Fibroblast of the aortic adventitia (primary cell): ENCODE measurements at places on chromosomes 7 and 10.

DNA sequence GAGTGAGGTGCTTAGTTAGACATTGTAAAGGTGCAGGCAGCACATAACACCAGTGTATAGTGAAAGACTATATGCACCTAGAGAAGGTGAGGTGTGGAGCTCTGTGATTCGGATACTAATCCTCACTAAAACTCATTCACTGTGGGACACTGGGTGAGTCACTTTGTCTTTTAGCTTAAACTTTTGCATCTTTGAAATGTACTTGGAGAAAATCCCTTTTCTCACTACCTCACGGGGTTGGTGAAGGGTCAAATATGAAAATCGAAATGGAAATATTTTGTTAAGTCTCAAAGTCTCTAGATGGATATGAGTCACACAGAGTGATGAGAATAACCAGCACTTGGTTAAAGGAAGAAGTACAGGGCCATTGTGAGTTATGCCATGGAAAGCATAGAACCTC, 38.0 kb downstream of the MDFIC start:
- DNase-seq: peak; percentile 8

- DNase-seq: no peak
Observed at GRCh38 chr10:33772370-33773252, 438.1 kb upstream of the NRP1 start.

DNA sequence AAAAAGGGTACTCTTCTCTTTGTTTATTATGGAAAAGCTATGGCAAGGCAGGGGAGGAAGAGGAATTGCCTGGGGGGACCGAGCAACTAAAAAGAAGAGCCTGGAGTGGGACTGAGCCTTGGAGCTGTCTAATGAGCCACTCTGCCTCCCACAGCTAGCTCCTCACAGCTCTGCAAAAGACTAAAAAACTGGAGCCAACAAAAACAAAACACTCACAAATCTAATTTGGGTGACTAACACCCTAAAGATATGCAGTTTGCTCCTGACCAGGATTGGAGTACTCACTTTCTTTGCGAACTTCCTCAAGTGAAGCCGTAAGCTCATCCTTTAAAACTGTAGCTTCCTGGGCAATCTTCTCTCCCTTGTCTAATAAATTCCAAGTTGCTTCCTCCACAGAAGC, 89.4 kb downstream of the CTNNA3 start:
- DNase-seq: peak; percentile 56

- no peak for DNase-seq
Observed at GRCh38 chr10:28429045-28429444, 103.9 kb upstream of the WAC start.

- DNase-seq: no peak
Observed at GRCh38 chr10:30058570-30059132, 735 bp downstream of the JCAD start.

GRCh38 chr7:561631-562373, 42.2 kb upstream of the PDGFA start:
- DNase-seq: no peak

DNA sequence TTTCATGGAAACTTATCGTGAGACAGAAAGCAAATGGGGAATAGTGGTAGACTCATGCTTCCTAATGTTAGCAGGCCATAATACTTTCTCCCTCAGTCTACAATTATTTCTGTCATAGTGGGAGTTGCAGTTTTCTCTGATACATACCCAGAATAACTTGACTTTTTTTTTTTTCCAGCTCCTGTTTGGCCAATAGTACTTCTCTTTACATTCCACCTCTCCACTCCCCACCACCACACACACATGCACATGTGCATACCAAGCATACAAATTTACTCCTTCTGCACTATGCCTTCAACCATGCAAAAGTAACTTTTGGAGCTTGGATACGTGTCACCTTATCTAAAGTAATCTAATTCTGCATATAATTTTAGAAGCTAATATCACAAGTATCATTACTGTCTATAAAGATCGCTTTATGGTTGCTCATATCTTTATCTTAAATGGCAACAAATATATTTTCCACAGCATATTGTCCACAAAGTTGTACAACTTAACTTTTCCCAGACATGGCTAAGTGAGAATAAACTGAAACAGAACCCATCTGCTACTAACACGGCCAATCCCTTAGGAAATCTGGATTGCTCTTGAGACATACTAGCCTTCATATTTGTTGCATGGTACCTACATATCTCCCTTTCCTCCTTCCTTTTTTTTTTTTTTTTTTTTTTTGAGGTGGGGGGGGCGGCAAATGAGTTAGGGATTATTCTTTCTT, 49.0 kb downstream of the TES start:
- peak; percentile 21 for DNase-seq

DNA sequence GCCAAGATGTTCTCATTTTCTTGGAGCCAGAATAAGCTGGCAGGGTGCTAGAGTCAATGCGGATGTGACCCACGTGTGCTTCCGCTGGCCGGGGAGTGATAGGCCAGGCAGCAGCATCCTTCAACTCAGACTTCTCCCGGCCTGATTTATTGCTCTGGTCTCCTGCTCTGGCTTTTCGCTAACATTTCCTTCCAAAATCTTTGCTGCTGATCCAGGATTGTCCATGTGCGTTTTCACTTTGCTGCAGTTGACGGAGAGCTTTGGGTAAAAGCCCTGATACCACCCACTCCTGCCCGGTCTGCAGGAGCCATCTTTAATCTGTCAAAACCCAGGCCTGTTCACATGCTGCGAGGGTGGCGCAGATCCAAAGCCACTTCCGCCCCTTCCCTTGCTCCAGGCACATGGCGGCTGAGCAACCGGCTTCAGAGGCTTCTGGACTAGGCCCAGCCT, 106.8 kb downstream of the CYP26A1 start:
- DNase-seq: peak; percentile 73

DNA sequence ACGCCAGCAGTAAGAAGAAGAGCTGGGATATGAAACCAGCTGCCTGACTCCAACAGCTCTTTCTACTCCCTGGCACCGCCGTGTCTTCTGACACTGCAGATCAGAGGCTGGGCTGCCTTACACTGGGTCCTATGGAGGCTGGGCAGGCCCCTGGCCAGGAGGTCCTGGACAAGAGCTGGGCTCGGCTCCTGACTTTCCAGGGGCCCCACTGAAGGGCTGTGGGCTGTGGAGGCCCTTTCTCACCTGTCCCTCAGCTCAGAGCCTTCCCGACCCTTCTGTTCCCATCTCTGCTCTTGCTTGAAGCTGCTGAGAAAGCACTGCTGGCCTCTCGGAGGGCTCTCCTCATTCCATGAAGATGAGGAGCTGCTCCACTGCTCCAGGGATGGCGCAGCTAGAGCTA, 85.9 kb upstream of the UNC5B start:
- no peak for DNase-seq

- no peak for DNase-seq
Observed at GRCh38 chr10:97666992-97667391, 20.0 kb downstream of the AVPI1 start.

DNA sequence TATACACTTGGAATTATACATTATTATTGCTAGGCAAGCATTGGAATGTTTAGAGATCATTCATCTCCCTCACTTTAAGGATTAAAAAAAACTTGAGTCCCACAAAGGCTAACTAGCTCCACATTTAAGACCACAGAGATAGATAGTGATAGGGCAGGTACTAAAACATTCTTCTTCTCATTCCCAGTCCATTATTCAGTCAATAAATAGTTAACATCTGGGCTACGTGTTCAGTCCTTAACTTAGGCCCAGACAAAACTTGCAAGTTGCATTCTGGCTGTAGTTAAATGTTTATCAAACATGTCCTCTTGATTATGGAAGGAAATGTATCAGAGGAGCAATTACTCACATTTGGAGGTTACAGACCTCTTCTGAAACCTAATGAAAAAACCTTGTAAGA, 2.4 kb downstream of the GNG11 start:
- peak; percentile 37 for DNase-seq

GRCh38 chr10:131200856-131201470, 110.6 kb downstream of the TCERG1L start:
- no peak for DNase-seq

DNA sequence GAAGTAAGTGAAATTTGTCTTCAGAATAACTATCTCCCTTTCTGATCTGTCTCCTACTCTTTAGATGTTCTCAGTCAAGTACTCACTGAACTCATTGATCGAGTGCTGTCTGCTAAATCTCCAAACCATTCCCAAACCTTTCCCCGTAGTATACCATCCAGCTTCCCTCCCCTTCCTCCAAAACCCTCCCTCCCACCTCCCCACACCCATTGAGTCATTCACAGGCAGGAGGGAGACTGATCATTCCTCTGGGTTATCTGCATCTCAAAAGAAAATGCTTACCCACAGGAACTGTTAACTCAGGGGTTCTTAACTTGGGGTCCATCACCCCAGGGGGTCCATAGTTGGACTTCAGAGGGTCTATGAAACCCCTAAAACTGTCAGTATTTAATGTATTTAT, 37.4 kb downstream of the GOT1 start:
- peak; percentile 17 for DNase-seq

GRCh38 chr7:12207046-12207445, 4.0 kb upstream of the TMEM106B start:
- DNase-seq: peak; percentile 8

GRCh38 chr7:139683137-139683921, 94.5 kb downstream of the HIPK2 start:
- DNase-seq: peak; percentile 44

DNA sequence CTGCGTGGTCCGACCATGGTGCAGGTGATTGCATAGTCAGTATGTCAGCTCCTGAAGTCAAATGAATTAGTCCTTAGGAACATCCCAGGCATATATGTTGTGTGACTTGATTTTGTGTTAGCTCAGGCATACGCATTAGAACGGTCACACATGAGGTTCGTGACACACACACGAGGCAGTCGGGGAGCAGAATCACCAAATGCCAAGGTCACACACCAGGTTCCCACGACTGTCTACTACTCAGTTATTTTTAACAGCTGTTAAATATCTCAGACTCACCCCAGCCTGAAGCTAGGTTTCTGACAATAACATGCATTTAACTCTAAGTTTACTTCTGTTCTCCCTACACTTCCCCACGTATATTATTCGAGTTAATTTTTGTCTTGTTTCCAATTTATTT, 54.8 kb downstream of the DYNC2I1 start:
- no peak for DNase-seq

- DNase-seq: peak; percentile 30
Observed at GRCh38 chr10:129192344-129193128, 274.5 kb upstream of the MGMT start.

GRCh38 chr7:96308950-96309263, 13.0 kb downstream of the SLC25A13 start:
- DNase-seq: no peak

DNA sequence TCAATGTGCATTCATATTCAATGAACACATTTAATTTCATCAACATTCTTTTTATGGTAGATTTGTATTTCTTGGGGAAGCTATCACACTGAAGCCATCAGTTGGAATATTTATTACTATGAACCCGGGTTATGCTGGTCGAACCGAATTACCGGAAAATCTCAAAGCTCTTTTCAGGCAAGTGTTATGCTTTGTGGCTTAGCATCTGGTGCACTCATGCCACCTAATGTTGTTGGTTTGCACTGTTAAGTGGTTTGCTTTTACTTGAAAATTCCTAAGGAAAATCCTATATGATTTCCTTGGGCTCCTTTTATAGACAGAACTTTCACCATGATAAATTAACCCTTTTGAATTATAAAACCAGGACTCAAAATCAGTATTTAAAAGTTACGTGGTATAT, 147.9 kb downstream of the DNAH11 start:
- DNase-seq: peak; percentile 15

GRCh38 chr7:112152186-112152585, 54.0 kb downstream of the DOCK4 start:
- DNase-seq: no peak

GRCh38 chr7:40723829-40724228, 589.0 kb downstream of the SUGCT start:
- no peak for DNase-seq

GRCh38 chr10:133489816-133490588, 36.3 kb downstream of the SCART1 start:
- DNase-seq: no peak

GRCh38 chr7:29853789-29854188, 47.5 kb downstream of the WIPF3 start:
- no peak for DNase-seq

- DNase-seq: no peak
Observed at GRCh38 chr7:47949703-47950102, 1.4 kb upstream of the PKD1L1 start.

GRCh38 chr10:49298671-49298982, 343 bp upstream of the C10orf71 start:
- peak; percentile 7 for DNase-seq
